ENCODE measurements at places on chromosomes 12 and 14.

DNA sequence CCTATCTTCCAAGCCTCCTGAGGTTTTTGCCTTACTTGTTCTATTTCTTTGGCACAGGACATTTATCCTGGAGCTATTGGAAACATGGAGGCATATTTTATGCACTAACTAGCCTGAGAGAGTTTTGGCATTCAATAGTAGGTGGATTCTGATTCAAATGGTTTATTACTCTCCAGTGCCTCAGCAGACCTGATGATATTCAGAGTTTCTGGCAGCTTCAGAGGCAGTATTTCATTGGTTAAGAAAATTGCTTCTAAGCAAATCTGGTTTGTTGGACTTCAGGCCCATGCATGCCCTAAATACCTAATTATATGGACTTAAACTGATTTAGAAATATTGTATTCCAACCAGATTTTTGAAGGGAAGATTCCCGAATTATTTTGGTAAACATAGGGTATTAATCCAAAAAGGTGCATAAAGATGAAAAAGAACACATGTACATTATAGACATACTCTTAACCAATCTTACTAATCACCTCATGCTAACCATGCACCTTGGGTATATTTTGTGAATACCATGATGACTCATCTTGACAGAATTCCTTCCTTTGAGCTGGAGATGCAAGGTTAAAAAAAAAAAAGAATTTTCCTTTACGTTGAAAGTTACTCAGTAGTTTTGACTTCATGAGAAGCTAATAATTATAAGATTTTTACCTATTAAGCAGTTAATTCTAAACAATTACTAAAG lies 44.3 kb upstream of the KTN1 start:
- no peak for DNase-seq

- no peak for DNase-seq
Observed at GRCh38 chr12:89181271-89181920, 170.9 kb downstream of the DUSP6 start.

GRCh38 chr12:128794661-128795529 lies 28.9 kb downstream of the SLC15A4 start:
- no peak for DNase-seq

GRCh38 chr12:26595806-26596205 lies 237.2 kb downstream of the ITPR2 start:
- no peak for DNase-seq

- DNase-seq, result no peak
Observed at GRCh38 chr14:105549481-105549880, 23.1 kb downstream of the TMEM121 start.

- DNase-seq, result no peak
Observed at GRCh38 chr14:53900499-53900898, 56.1 kb downstream of the BMP4 start.

GRCh38 chr14:44712024-44712815 lies 205.1 kb upstream of the FSCB start:
- DNase-seq, result peak; percentile 59

- DNase-seq, result no peak
Observed at GRCh38 chr12:22282283-22282682, 52.2 kb downstream of the ST8SIA1 start.

GRCh38 chr14:61549425-61549824 lies 145.9 kb upstream of the HIF1A start:
- DNase-seq, result no peak

DNA sequence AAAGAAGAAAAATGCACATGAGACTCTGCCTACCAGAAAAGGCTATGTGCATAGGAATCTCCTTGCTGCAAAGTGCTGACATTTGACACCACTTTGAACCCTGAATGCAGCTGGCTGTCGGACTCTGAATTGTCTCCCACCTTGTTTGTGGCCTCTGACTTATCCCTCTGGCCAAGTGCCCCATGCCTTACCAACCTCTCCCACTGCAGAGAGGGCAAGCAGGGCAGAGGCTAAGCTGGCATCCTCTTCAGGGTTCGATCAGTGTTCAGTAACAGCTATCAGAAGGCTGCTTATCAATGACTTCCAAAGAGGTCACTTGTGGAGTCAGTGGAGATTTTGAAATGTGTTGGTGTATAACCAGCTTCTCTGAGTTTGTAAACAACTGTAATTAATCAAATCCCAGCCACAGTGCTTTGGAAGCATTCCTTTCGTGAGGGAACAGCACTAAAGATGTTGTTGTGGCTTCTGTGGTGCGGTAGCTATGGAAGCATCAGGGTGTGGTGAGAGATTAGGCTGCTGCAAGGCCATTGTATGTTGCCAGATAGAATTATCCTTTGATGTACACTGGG lies 22.6 kb upstream of the BMP4 start:
- DNase-seq, result no peak

DNA sequence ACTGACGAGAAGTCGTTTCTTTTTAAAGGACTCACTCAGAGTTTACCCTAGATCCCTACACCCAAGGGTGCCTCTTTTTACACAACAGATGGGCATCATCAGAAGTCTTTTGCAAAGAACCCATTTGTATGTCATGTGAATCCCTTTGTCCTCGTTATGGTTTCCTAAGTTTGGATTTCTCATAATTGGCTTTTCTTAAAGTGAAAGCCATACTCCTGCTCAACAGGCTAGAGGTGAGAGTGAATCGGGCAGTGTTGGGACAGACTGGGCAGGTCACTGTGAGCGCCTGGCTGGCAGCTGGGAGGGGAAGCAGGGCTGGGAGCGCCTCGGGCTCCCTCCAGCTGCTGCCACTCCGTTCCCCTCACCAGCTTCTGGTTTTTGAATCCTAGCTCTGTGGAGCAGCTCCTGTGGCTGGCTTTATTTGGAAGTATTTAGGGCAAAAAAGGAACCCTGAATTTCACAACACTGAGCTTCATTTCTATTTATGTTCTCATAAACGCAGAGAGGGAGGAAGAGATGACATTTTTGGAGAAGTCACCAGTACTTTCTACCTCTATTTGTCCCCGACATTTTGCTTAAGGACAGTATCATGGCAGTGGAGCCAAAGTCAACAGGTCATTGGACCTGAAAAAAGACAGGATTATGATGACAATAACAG lies 63.8 kb upstream of the ACTN1 start:
- DNase-seq, result no peak

- DNase-seq, result no peak
Observed at GRCh38 chr12:71538807-71539206, 99.2 kb downstream of the LGR5 start.

DNA sequence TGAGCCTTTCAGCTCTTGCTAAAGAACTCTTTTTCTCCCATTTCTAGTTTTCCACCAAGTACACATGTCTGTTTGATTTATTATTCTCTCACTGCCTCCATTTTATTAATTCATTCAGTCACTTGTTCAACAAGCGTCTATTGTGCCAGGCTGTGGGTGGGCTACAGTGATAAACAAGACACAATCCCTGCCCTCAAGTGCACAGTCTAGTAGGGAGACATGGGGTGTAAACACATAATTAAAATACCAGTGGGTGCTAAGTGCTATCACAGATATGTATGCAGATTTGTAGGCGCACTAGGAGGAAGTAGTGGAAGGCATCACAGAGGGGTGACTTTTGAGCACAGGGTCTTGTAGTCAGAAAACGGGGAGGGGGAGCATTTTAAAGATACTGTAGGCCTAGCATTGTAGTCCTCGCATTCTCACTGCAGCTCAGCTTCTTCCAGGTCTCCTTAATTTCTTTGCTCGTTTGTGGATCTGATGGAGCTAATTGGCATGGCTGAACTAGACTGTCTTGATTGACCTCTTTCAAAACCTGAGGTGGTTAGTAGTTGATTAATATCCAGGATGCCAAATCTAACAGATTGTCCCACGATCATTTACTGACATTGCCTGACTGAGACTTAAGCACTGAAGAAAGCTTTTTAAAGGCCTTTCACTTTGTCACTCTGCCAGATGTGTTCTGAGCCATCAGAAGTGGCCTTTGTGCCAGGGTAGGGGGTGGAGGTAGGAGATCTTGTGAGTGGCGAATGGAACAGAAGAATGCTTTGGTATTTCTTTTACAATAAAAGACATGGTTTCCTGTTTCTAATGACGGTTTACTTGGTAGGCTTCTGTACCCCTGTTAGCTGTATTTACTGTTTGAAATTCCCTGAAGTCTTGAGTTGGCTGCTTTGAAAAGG lies 116.9 kb downstream of the DIP2B start:
- DNase-seq, result no peak

- DNase-seq, result no peak
Observed at GRCh38 chr12:62562846-62563245, 96.2 kb downstream of the MON2 start.

DNA sequence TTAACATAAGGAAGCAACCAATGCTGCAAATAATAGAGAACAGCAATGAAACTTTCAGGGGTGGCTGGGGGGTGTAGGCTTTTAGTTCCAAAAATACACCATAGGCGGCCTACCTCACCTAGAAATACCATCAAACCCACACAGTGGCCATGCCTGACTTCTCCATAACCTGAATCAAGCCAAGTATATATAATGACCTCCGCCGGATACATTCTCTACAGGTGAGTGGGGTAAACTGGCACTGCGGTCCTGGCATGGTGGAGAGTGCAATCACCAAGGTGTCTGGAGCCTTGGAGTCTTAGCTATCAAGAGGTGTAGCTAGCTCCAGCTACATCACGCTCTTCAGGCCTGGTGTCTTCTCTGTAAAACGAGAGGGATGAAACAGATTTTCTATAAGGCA lies 1.2 kb downstream of the ZBTB25 start:
- DNase-seq, result no peak

DNA sequence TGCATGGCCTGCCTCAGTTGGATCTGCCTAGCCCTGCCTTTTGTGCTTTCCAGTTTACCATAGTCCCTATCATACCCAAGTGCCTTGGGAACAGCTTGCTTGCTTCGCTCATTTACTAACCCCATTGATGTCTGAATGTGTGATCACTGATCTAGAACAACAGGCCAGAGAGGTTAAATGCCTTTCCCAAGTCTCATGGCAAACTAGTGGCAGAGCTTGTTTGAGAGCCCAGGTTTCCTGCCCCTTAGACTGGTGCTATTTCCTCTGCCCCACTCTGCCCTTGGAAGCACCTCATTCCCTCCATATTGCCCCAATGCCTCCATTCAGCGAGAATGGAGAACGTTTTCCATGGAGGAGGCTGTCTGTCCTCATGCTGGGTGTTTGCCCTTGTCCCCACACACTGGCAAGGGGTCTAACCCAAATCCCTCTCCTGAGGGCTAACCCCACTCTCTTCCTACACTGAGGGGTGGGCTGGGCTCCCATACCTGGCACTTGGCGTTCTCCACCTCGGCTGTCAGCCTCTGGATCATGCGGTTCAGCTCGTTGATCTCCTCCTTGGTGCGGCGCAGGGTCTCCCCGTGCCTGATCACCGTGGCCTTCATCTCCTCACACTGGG lies 19.8 kb downstream of the KRT7 start:
- DNase-seq, result no peak

- DNase-seq, result no peak
Observed at GRCh38 chr14:72675126-72675525, 218.8 kb downstream of the DPF3 start.

DNA sequence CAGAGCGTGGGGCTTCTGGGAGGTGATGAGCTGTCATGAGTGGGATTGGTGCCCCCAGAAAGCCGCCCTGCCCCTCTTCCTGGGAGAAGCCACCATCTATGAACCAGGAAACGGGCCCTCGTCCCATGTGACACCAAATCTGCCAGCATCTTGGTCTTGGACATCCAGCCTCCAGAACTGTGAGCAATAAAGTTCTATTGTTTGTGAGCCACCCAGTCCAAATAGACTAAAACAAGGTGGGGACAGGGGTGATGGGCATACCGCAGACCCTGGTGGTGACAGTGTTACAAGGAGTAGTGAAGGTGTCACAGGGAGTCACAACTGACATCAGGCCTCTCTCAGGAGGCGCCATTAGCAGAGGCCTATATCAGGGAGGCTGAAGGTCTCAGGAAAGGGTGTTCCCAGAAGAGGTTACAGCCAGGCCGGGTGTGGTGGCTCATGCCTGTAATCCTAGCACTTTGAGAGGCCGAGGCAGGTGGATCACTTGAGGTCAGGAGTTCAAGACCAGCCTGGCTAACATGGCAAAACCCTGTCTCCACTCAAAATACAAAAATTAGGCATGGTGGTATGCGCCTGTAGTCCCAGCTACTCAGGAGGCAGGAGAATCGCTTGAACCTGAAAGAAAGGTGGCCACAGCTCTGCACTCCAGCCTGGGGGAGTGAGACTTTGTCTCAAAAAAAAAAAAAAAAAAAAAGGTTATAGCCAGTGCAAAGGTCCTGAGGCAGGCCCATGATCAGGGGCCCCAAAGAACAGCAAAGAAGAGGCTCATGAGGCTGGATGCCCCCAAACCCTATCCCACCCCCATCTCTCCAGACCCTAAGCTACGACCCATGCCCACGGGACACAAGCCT lies 53.0 kb downstream of the NCOR2 start:
- DNase-seq, result no peak
